SK-MEL-5 (cell line): ENCODE measurements at places on chromosomes 6 and 20. TPM values are rescaled to one million over a fixed set of nuclear protein-coding genes. Genes with fewer than 3 reads are reported as not detected.

STX11 gene
- total RNA-seq, result 6.6 and 6.7 TPM in 2 replicates

SFTA2 gene
- not detected in 2 replicates for total RNA-seq

BMP5 gene
- total RNA-seq, result 0.21 TPM in 1 of 2 replicates, not detected in the other

TCP11 gene
- total RNA-seq, result not detected in 2 replicates

PRKN gene
- 0.51 and 0.95 TPM in 2 replicates for total RNA-seq

MICA gene
- total RNA-seq, result 71.5 and 77.4 TPM in 2 replicates

SLC17A1 gene
- not detected in 2 replicates for total RNA-seq

C6orf52 gene
- total RNA-seq, result 0.63 and 0.85 TPM in 2 replicates

XKR7 gene
- total RNA-seq, result 0.03 and 0.11 TPM in 2 replicates

CLPSL2 gene
- total RNA-seq, result not detected in 2 replicates

SEMG1 gene
- total RNA-seq, result not detected in 2 replicates

LAMA2 gene
- 1.3 TPM in 2 replicates for total RNA-seq

GLP1R gene
- total RNA-seq, result not detected in 2 replicates

TGM3 gene
- total RNA-seq, result not detected in 2 replicates

LTB gene
- not detected in 2 replicates for total RNA-seq

SLC25A27 gene
- 2.1 and 6.5 TPM in 2 replicates for total RNA-seq

HFE gene
- 15.8 and 16.1 TPM in 2 replicates for total RNA-seq

PHACTR3 gene
- total RNA-seq, result not detected in 2 replicates

MCCD1 gene
- not detected in 2 replicates for total RNA-seq

KCNQ2 gene
- total RNA-seq, result 4.3 and 6.2 TPM in 2 replicates

MATN4 gene
- 0.42 and 0.59 TPM in 2 replicates for total RNA-seq

TOX2 gene
- 0.37 and 0.51 TPM in 2 replicates for total RNA-seq

NKX2-2 gene
- total RNA-seq, result 0.13 TPM in 1 of 2 replicates, not detected in the other

EDN3 gene
- not detected in 2 replicates for total RNA-seq

PRDM1 gene
- 0.08 and 0.16 TPM in 2 replicates for total RNA-seq

CGAS gene
- not detected in 2 replicates for total RNA-seq

RAD21L1 gene
- 0.11 TPM in 1 of 2 replicates, not detected in the other for total RNA-seq

POPDC3 gene
- total RNA-seq, result 67.5 and 69.1 TPM in 2 replicates
